ENCODE measurements at places on chromosomes 12 and 14. TPM values are rescaled to one million over a fixed set of nuclear protein-coding genes. Genes with fewer than 3 reads are reported as not detected.

The KLRC4 gene
- 1.4 TPM for total RNA-seq

The KRT79 gene
- total RNA-seq: not detected

The AREL1 gene
- 44.7 TPM for total RNA-seq

The C12orf60 gene
- 0.54 TPM for total RNA-seq
